H7 (cell line): ENCODE measurements at places on chromosomes 5 and 9.

DNA sequence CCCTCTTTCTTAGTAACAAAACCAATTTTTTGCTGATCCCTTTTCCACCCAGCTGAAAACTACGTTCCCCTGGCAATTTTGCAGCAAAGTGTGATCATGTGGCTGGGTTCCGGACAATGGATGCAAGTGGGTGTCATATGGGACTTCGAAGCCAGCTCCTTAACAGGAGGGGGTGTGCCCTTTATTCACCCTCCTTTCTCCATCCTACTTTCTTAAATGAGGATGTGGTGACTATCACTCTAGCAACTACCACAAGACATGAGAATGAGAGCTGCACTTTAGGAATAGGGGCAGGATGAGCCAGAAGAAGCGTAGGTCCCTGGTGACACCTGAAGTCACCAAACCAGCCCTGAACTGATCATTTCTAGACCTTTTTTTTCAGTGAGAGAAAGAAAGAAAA is 58.9 kb downstream of the IRF1 start:
- no peak for DNase-seq

- no peak for DNase-seq
Observed at GRCh38 chr9:85163415-85163814, 493.9 kb downstream of the NTRK2 start.

- no peak for DNase-seq
Observed at GRCh38 chr5:89570557-89570956, 687.6 kb upstream of the MEF2C start.

GRCh38 chr9:129183495-129184218 is 5.6 kb upstream of the IER5L start:
- DNase-seq, result no peak

GRCh38 chr9:133581513-133582343 is 27.5 kb downstream of the FAM163B start:
- no peak for DNase-seq

DNA sequence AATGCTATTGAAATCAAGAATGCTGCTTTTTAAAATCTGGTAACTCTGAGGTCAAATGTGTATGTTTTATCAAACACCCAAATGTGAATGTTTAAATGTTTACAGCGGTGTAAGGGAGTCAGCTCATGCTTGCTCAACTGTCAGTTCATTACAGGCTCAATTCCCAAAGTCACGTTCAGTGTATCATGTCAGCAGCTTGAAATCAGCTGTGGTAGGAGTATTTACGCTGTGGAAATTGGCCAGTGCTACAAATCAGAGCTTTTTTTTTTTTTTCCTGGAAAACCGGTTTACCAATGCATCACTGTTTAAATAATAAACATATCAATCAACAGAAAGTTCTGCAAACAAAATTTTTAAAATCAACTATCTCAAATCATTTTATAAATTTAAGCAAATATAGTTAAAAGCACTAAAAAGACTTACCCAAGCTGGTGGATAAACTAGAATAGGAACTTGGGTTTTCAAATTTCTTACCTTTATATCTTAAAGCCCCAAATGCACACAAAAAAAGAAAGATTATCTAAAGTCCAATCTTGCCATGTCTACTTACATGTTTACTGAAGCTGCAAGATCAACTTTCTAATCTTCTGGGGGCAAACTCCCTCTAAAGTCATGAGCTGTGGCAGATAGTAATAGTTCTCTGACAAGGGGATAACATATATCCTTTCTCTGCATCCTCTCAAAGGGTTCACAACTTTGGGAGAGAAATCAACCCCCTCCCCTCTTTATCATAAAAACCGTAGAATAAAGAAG is 57.6 kb upstream of the GRAMD2B start:
- no peak for DNase-seq

GRCh38 chr9:72986522-72987116 is 33.8 kb upstream of the ALDH1A1 start:
- no peak for DNase-seq

GRCh38 chr5:138869763-138870500 is 5.2 kb downstream of the LRRTM2 start:
- no peak for DNase-seq

DNA sequence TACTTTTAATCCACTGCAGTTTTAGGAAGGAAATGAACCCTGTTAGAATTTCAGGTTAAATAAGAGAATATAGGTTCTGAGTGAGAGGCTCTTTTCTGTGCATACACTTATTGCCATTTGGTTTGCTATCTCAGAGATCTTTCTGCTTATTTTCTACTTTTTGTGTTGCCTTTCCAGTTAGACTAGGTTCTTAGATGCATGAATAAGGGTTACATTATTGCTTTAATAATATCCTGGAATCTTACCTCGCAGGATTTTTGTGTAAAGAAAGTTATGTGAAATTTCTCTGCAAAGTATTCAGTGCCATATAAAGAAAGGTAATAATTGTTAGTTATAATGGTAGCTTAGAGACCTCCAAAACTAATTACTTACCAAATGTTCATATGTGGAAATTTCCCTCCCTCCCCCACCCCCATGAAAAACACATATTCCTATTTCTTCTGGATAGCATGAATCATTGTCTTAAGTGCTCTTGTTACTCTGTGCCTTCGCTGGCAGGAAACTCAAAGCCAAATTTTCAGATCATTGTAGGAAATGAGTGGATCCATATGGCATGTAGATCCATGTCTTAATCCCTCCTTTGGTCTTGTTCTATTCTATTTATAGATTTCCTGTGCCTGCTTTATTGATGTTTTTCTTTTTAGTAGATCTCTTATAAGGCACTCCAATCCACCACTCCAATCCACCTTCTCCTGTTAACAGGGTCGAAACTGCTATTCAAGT is 2.7 kb upstream of the APBA1 start:
- no peak for DNase-seq

DNA sequence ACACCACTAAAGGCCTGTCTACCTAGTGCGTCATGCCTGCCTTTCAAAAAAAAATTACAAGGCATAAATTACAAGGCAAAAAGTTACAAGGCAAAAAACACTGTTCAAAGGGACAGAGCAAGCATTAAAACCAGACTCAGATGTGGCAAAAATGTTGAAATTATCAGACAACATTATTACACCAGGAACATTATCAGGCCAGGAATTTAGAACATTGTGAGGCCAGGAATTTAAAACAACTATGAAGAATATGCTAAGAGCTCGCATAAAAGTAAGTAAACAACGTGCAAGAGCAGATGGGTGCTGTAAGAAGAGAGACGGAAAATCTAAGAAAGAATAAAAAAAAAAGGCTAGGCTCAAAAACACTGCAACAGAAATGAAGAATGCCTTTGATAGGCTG is 18.2 kb upstream of the MLANA start:
- DNase-seq, result no peak

- DNase-seq, result no peak
Observed at GRCh38 chr5:107215611-107216010, 455.1 kb downstream of the EFNA5 start.

DNA sequence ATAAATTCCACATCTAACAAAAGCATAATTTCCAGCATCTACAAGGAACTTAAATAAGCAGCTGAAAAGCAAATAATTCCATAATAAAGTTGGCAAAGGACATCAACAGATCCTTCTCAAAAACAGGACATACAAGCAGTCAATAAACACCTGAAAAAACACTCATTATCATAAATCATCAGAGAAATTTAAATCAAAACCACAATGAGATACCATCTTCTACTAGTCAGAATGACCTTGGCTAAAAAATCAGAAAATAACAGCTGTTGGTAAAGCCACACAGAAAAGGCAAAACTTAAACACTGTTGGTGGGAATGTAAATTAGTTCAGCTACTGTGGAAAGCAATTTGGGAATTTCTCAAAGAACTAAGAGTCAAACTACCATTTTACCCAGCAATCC is 1371.1 kb upstream of the ACO1 start:
- DNase-seq, result no peak
